ENCODE measurements at places on chromosomes 16 and 17.

GRCh38 chr17:43597624-43598356 is 51.6 kb upstream of the ETV4 start:
- DNase-seq: no peak

DNA sequence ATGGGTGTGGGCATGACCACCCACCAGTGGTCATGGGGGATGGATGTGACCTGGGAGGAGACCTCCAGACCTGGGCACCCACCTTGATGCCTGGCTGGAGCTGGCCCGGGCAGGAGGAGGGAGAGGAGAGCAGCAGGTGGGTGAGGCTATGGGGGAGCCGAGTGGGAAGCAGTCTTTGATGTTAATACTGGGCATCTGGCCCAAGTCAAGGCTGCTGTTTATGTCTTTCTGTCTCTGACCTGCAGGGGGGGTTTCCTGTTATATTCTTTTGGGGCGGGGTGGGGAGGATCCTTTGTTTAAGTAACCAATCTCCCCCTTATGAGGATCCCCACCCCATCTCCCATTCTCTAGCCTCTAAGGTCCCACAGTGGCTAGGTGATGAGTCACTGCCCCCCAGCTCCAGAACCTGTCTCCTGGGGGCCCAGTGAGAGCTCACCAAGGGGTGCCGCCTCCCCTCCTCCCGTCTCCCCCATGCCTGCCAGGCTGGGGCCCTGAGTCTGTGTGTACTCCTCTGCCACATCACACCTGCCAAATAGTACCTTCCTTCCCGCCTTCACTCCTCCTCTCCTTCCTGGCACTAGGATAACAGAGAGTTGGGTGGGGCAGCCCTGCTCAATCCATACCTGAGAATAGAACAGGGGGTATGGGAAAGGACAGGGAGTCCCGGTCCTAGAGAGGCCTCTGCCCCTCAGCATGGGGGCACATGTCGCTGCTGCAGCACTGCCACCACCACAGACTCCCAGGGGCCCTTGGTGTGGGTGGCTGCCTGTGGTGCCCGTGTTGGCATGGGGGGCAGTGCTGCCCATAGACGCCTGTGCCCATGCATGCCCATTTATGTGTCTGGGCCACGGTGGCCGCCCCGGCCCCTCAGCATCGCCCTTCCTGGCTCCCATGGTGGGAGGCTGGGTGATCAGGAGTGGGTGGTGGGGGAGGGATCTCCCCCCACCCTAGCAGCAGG is 7.3 kb downstream of the THRA start:
- no peak for DNase-seq

DNA sequence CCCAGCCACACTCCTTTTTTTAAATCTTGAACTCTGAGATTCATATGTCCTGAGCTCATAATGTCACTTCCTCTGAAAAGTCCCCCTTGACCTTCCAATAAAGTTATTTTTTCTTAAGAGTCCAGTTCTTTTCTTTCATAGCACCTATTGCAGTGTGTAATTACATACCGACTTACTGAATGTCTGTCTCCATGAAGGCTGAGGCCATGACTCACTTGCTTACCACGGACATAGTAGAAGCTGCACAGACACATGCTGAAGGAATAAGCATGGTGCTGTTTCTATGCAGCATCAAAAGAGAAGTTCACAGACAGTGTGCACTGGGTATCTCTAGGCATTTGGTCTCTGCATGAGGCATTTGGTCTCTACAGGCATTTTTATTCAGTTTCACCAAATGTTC is 77.2 kb downstream of the C17orf67 start:
- DNase-seq: no peak

DNA sequence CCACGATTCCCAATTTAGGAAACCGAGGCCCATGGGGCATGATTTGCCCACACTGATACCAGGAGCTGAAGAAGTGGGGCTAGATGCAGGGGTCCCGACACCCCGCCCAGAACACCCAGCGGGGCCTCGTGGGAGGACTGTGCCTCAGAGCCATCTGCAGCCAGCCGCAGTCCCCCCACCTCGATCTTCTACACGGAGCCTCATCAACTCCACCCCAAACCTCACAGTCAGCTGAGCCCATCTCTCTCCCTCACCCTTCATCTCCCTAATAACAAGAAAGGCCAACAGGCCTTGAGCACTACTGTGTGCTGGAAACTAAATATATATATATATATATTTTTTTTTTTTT is 4.2 kb downstream of the ITGAE start:
- no peak for DNase-seq

- no peak for DNase-seq
Measured at GRCh38 chr16:69084289-69084688, 21.2 kb upstream of the HAS3 start.

- no peak for DNase-seq
Measured at GRCh38 chr17:66467766-66468165, 165.4 kb downstream of the PRKCA start.

Measured in esophagus squamous epithelium (tissue), 5 donors.